ENCODE measurements at places on chromosomes 2 and 18.

GRCh38 chr2:64808092-64808491 lies 154.4 kb upstream of the SERTAD2 start:
- no peak for DNase-seq

DNA sequence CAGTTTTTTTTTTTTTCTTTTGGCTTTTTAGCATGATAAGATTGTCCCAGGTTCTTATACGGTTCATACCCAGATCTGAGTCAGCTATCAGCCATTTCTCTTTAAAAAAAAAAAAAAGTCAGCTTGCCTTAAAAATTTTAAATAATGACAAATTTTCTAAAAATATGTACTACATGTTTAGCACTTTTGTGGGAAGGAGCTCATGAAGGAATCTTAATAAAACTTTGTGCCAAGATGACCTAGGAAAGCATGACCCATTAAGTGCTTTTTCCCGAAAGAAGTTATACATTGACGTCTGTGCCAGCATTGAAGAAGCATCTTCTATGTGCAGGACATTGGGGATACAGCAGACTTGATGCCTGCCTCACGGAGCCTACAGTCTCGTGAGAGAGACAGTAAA lies 4.5 kb upstream of the RBMS1 start:
- DNase-seq = peak; percentile 33

DNA sequence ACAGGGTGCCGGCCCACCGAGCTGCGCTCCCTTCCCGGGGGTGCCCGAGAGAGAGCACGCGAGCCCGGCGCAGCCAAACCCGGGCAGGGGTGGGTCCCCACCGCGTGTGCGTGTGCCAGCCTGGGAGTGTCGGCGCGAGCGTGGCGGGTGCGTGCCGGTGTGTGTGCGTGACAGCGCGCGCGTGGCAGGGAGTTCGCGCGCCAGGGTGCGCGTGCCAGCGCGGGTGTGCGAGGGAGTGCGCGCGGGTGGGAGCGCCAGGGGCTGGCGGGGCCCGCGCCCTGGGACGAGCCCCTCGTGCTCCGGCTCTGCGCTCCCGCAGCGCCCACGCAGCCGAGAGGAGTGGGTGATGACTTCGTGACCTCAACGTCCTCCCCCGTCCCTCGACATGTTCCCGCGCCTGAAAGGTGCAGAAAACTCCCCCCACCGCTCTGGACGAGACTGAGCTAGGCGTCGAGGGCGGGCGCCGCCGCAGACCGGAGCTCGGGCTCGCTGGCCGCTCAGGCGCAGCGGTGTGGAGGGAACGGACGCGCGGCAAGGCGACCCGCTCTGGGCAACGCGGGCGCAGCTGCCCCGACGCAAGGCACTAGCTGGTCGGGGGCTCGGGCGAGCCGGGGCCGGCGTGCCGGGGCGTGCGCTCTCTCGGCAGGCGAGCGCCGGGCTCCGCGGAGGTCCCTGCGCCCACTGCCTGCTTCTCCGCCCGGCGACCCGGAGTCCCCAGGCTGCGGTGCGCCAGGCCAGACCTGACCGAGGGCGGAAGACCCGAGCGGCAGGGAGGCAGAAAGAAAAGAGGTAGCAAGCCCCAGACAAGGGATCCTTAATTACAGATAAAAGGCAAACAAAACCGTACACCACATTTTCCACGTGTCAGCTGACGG lies 582.8 kb downstream of the ZEB2 start:
- DNase-seq = peak; percentile 60

- DNase-seq = no peak
These were observed 36.5 kb upstream of the ST3GAL5 start for GRCh38 chr2:85925216-85925671.

GRCh38 chr2:27715318-27716210 lies 51.9 kb downstream of the SLC4A1AP start:
- peak; percentile 74 for DNase-seq

- DNase-seq = no peak
These were observed 165.9 kb upstream of the ID2 start for GRCh38 chr2:8515864-8516533.

DNA sequence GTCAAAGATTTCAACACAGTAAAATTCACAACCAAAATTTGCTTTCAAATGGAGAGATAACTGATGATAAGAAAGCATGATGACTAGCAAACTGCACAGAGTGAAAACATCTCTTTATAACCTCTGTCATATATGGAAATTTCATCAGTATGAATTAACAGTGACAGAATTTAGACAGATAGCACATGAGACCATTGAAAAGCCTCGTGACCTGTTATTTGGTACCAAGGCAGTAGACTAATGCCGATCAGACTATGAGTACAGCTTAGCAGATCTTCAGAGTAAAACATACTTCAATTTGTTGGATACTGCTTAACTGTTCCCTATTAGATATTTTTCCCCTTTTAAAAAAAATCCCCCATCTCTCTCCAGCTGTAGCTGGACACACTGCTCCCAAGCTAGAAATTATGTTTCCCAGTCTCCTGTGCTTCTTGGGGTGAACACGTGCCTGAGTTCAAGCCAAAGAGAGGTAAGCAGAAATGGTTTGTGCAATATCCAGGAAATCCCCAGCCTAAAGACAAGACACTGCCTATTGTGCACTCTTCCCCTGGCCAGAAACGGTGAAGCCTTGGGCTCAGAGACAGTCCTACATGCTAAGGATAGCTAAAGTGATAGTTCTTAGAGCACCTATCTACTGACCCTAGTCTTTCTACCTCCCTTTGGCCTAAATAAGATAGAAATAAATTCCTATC lies 256.1 kb downstream of the NCKAP5 start:
- DNase-seq = no peak

GRCh38 chr18:75828379-75828778 lies 400.9 kb upstream of the SMIM21 start:
- DNase-seq = no peak

DNA sequence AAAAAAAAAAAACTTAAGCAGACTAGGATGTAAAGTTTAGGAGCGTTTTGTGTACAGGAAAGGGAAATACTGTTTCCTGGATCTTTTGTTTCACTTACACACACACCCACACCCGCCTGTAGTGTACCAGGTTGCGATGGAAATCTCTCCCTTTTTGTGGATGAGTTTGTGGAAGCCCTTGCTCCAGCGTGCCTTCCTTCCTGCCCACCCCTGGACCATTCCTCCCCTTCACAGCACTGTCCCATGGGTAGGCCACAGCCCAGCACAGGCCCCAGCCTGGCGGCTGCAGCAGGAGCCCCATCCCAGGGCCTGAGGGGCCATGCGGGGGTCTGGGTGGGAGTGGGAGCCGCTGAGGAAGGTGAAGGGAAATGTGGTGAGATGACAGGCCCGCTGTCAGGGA lies 15.1 kb downstream of the MALL start:
- DNase-seq = no peak

DNA sequence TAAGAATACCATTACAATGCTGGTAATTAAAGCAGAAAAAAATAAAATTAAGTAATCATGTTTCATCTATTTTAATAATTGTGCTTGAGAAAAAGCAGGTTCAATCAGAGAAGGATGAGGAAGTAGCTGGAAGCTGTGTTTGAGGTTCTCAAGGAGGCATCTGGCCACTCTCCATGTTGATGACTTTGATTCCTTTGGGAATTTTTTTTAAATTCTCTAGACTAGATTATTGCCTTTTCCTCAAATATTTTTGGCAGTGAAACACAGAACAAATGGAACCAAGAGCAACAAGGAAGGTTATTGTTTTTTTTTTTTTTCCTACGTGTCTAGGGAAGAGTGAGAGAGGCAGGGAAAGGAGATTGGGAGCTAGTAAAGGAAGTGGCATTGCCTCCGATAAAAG lies 99.9 kb upstream of the NRP2 start:
- DNase-seq = no peak

DNA sequence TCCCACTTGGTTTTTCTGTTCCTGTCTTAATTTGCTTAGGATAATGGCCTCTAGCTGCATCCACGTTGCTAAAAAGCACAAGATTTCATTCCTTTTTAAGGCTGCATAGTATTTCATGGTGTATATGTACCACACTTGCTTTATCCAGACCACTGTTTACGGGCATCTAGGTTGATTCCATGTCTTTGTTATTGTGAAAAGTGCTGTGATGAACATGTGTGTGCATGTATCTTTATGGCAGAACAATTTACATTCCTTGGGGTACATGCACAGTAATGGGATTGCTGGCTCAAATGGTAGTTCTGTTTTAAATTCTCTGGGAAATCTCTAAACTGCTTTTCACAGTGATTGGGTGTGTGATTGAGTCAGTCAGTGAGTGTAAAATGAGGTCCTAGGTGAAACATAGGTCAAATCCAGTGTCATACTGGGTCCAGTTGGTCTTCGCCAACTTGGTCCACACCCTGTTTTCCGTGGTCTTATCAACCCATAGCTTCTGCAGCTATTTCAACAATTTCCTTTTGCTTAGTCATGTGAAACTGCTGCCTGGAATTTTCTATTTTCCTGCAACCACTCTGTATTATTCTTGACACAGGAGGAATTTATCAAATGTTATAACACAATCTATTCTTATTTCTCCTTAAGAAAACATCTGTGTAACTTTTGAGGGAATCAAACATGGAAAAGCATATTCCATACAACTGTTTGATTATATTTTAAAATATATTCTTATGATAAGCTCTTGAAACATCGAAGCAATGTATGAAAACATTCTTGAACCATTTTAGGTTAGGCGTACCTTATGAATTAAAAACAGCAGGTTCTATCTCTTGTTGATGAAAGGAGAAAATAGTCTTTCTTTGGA lies 82.9 kb downstream of the ADCYAP1 start:
- DNase-seq = peak; percentile 31

- DNase-seq = no peak
These were observed 291.2 kb downstream of the RAD51AP2 start for GRCh38 chr2:17226941-17227490.

DNA sequence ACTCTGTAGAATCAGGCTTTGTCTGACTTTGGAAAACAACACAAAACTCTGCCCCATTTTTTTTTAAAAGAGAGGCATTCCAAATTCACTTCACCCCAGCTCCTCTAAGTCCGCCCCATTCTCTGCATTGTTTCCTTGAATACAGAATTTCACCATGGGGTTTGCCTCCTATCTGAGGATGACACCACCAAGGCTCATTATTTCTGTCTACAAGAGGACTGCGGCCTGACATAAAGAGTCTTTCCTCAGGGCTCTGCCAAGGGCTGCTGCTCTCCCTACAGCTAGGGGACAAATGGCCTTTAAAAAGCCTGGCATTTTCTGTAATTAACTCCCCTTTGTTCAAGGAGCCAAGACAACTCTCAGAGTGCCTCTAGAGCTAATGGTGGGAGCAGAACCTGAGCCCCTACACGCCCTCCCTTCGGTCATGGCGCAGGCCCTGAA lies 4.6 kb downstream of the CHST10 start:
- DNase-seq = no peak

GRCh38 chr2:212024040-212024439 lies 514.6 kb downstream of the ERBB4 start:
- no peak for DNase-seq

GRCh38 chr2:70702711-70703395 lies 65.1 kb downstream of the ADD2 start:
- DNase-seq = no peak

- no peak for DNase-seq
These were observed 44.3 kb upstream of the EHBP1 start for GRCh38 chr2:62661263-62661635.

GRCh38 chr18:63843008-63843407 lies 44.5 kb upstream of the SERPINB2 start:
- DNase-seq = no peak

DNA sequence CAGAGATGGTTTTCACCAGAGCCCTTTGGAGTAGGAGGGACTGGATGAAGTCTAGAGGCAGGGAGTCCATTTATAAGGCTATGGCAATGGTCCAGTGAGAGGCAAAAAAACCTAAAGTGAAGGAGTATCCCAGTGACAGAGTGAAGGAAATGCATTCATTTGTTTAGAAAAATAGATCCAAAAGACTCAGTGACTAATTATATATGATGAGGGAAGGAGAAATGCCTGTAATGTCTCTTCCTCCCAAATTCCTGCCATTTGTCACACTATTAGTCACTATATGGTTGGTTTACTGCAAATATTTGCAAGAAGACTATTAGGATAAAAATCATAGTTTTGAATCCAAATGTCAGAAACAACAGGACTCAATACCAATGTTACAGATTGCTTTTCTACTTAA lies 104.2 kb downstream of the ZNF521 start:
- DNase-seq = peak; percentile 23

GRCh38 chr18:59470561-59471121 lies 111.6 kb upstream of the LMAN1 start:
- DNase-seq = no peak

GRCh38 chr2:26455037-26455669 lies 22.8 kb downstream of the OTOF start:
- no peak for DNase-seq

GRCh38 chr2:75896779-75897366 lies 186.2 kb upstream of the GCFC2 start:
- DNase-seq = no peak

- no peak for DNase-seq
These were observed 24.3 kb upstream of the ID2 start for GRCh38 chr2:8657423-8658062.

DNA sequence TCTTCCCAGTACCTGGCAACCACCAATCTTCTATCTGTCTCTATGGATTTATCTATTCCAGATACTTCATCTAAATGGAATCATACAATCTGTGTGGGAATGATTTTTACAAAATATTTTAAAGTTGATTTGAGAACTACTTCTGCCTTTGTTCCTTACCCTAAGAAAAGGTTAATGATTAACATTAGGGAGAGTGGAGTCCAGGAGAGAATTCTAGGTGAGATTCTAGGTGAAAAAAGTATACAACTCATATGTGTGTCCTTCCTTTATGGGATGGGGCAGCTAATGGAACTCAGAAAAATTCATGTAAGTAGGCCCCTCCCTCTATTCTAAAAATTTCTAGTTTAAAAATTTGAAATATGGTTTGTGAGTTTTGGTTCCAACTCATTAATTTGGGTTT lies 35.9 kb upstream of the WDSUB1 start:
- no peak for DNase-seq

GRCh38 chr2:239263669-239264491 lies 136.9 kb downstream of the HDAC4 start:
- no peak for DNase-seq

- no peak for DNase-seq
These were observed 16.9 kb downstream of the SCYGR4 start for GRCh38 chr2:227634201-227634600.

DNA sequence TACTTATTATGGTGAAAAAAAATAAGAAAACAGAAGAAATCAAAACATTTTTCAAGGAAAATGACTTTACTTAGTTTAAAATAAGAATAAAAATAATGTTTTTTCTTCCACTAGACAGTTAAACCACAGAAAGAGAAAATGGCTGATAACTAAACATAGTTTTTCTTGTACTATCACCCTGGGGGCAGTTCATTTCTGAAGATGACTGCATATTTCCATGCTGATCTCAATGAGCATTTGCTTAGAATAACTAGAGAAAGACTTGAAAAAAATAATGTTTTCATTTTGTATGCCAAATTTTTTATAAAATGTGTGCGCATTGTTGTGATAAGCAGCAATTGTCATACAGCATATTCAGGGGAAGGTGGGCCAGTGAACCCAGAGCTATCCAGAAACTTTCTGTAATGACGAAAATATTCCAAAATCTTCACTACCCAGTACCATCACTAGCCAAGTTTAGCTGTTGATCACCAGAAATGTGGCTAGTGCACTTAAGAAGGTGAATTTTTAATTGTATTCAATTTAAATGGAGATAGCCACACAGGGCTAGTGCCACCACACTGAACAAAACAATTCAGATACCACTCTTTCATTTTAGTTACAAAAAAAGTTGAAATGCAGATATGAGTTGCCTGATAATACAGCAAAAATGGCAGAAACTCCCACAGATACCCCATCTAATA lies 513.4 kb upstream of the NETO1 start:
- no peak for DNase-seq

All from AG20443 (cell line).